ENCODE measurements at places on chromosomes 1 and 21. TPM values are rescaled to one million over a fixed set of nuclear protein-coding genes. Genes with fewer than 3 reads are reported as not detected.

Gene TMEM53
- 14.1 TPM for total RNA-seq

Gene RAB42
- total RNA-seq, result 2.8 TPM

Gene RASAL2
- total RNA-seq, result 20.9 TPM

- no peak for DNase-seq
- no peaks in the 10 kb centered on the region for H3K27me3 ChIP-seq
- no peaks in the 10 kb centered on the region for H3K4me1 ChIP-seq
- H3K36me3 ChIP-seq, result peaks cover 11% of the 10 kb centered on the region
- peak overlapping the region; percentile 64 for H3K27ac ChIP-seq
Measured at GRCh38 chr1:235207209-235207565, 46.1 kb upstream of the RBM34 start.

DNA sequence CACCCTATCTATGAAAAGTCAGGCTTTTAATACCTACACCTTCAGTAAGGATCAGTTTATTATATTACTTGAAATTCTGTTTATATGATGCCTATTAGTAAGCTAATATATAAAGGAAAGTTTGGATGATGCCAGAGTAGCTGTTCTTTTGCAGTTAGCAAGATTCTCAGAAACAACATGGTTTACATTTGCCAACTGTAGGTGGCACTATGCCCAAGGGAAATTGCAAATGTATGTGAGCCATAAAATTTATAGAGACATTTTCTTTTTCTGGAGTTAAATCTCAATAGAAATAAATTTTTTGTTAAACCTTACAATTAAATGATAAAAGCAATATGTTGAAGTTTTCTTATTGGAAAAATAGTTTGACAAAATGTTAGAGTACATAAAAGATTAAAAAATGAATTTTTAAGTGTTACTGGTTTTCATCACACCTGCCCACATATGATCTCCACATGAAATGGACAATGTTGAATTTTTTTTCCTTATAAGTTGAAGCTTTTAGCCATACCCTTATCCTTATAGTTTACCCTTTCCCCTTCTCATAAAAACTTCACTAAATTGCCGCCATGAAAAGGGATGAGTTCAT lies 32.1 kb upstream of the EPHX4 start:
- H3K27me3 ChIP-seq, result peaks cover 7% of the 10 kb centered on the region
- no peak overlapping the region for H3K27ac ChIP-seq
- H3K4me1 ChIP-seq, result no peaks in the 10 kb centered on the region
- DNase-seq, result peak; percentile 23

- H3K4me3 ChIP-seq, result no peak overlapping the region
- H3K27me3 ChIP-seq, result peaks cover 5% of the 10 kb centered on the region
- H3K36me3 ChIP-seq, result no peaks in the 10 kb centered on the region
- no peak for DNase-seq
- H3K27ac ChIP-seq, result no peak overlapping the region
Measured at GRCh38 chr1:211182746-211183145, 48.8 kb upstream of the KCNH1 start.

DNA sequence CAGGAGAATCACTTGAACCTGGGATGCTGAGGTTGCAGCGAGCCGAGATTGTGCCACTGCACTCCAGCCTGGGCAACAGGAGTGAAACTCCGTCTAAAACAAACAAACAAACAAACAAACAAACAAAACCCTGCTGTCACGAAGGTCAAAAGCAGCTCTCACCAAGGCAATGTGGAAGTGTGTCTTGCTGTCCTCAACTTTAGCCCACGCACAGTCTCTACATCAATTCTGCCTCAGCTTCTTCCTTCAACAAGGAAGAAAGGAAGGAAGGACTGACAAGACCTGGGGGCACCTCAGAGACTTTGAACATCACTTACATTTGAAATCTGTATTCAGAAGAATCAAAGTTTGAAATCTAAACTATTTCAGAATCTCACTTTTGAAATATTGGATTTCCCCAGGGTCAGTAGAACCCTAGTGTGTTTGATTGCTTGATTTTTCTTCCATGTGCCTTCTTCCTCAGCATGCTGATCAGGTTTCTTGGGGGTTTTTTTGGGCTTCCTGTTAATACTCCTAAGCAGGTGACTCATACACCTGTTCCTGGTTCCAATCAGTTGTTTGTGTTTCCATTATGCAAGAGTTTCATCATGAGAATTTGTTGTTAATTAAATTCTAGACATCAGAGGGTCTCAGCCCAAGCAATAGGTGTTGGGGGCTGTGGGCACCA lies 6.5 kb upstream of the CSTB start:
- H3K27me3 ChIP-seq, result peaks cover 3% of the 10 kb centered on the region

GRCh38 chr1:55326496-55327243 lies 111.5 kb upstream of the USP24 start:
- H3K36me3 ChIP-seq, result no peaks in the 10 kb centered on the region
- H3K4me3 ChIP-seq, result no peak overlapping the region
- no peak overlapping the region for H3K27ac ChIP-seq
- H3K27me3 ChIP-seq, result no peaks in the 10 kb centered on the region
- no peak for DNase-seq
- no peaks in the 10 kb centered on the region for H3K4me1 ChIP-seq

DNA sequence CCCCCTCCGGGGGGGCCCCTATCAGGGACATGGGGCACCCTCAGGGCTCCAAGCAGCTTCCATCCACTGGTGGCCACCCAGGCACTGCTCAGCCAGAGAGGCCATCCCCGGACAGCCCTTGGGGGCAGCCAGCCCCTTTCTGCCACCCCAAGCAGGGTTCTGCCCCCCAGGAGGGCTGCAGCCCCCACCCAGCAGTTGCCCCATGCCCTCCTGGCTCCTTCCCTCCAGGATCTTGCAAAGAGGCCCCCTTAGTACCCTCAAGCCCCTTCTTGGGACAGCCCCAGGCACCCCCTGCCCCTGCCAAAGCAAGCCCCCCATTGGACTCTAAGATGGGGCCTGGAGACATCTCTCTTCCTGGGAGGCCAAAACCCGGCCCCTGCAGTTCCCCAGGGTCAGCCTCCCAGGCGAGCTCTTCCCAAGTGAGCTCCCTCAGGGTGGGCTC lies 34.9 kb downstream of the TRIM11 start:
- no peak for DNase-seq
- H3K36me3 ChIP-seq, result no peaks in the 10 kb centered on the region
- no peak overlapping the region for H3K27ac ChIP-seq
- H3K4me1 ChIP-seq, result no peaks in the 10 kb centered on the region
